Foreskin melanocyte (primary cell): ENCODE measurements at places on chromosomes 5 and 9.

GRCh38 chr5:119080936-119081335 is 10.0 kb downstream of the DMXL1 start:
- no peak for DNase-seq

GRCh38 chr5:138359621-138360020 is 7.1 kb downstream of the KDM3B start:
- no peak for DNase-seq

DNA sequence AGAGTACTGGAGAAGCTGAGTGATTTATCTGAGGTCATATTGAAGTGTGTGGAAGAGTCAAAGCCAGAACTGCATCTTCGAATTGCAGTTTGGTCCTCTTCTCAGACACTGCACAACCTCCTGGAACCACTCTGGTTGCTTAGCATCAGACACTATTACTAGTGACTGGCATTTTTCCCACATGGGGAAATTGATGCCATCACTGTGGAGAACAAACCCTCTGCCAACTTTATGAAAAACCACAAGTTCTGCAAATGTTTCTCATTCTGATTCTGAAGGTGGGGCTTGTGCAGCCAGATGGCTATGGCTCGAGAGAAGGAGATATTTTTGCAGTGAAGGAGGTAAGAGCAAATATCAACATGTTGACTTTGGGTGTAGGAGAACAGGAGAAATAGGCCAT is 67.2 kb downstream of the KCTD16 start:
- DNase-seq = no peak

DNA sequence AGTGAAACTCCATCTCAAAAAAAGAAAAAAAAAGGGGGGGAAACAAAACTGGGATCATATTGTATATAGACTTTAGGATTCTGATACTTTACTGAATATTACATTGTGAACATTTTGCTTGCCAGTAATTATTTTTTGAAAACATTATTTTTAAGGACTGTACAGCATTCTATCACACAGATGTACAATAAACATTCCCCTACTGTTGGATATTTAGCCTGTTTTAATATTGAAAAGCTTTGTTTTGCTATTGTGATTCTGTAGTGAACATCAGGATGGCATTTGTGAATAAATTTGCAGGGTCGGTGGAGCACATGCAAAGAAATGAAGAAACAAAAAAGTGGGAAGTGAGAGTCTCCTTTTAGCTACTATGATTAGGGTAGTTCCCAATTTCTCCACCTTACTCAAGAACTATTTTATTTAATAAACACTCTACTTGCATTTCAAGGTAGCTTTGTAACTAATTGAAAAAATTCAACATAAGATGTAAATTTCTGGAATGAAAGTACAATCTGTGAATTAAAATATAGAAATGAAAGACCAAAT is 18.7 kb downstream of the RASGRF2 start:
- no peak for DNase-seq
